ENCODE measurements at places on chromosomes 3 and 15. TPM values are rescaled to one million over a fixed set of nuclear protein-coding genes. Genes with fewer than 3 reads are reported as not detected.

GRCh38 chr3:188779281-188779980, 392.3 kb upstream of the TPRG1 start:
- no peak for DNase-seq

LSG1 gene
- total RNA-seq, result 34.6 TPM

DNA sequence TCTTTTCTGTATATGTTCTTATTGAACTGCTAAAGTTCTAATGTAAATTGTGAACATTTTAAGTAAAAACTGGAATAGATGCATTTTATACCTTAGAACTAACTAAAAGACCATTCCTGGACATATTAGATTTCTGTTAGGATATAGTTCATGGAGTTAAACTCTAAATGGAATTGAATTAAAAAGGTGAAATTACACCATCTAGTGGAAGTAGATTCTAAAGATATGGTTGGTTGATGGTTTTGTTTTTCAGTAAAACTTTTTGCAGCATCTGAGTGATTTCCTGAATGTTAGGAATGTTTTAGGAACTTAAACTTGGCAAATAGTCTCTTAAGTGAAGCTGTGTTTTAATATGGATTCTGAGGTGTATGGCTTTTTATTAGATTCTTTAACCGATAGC, 96.8 kb downstream of the SLMAP start:
- DNase-seq, result no peak

FURIN gene
- 590 TPM for total RNA-seq

PLD1 gene
- 1.4 TPM for total RNA-seq

PRSS50 gene
- not detected for total RNA-seq

- DNase-seq, result no peak
These were observed 637 bp downstream of the CIP2A start for GRCh38 chr3:108588601-108589000.

DNA sequence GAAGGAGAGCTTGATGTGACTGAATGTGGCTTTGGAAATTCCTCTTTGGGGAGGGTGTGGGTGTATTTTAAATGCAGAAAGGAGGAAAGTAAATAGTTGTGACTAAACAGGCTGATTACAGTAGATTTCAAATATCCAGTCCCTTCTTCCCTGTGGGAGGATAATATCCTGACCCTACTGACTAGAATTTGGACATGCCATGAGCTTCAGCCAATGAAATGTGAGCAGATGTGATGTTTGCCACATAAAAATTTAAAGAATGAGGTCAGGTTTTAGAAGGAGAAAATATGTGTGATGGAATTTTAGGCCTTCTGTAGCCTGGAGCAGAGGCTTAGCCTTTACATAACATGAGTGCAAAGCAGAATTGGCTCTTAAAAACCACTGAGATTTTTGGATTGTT, 1218.9 kb downstream of the ROBO2 start:
- DNase-seq, result no peak

- no peak for DNase-seq
These were observed 58.7 kb upstream of the FNDC3B start for GRCh38 chr3:171980578-171981270.

- DNase-seq, result no peak
These were observed 703.7 kb downstream of the NLGN1 start for GRCh38 chr3:174101244-174101643.

GRCh38 chr3:170387950-170388349, 30.4 kb downstream of the SKIL start:
- DNase-seq, result no peak

TMC3 gene
- total RNA-seq, result not detected

Data from activated CD4-positive, alpha-beta memory T cell treated with anti-CD3 and anti-CD28 coated beads for 36 hours (primary cell).